Activated naive CD4-positive, alpha-beta T cell treated with Interleukin-2 at 50 U/mL for 16 hours (primary cell): ENCODE measurements at places on chromosomes 6 and 20.

GRCh38 chr6:166488076-166488685, 98.3 kb downstream of the RAMACL start:
- peak; percentile 76 for DNase-seq

- no peak for DNase-seq
These were observed 92.1 kb downstream of the PKHD1 start for GRCh38 chr6:51995214-51995755.

- DNase-seq = peak; percentile 44
These were observed 3.1 kb downstream of the PXDC1 start for GRCh38 chr6:3748208-3749066.

DNA sequence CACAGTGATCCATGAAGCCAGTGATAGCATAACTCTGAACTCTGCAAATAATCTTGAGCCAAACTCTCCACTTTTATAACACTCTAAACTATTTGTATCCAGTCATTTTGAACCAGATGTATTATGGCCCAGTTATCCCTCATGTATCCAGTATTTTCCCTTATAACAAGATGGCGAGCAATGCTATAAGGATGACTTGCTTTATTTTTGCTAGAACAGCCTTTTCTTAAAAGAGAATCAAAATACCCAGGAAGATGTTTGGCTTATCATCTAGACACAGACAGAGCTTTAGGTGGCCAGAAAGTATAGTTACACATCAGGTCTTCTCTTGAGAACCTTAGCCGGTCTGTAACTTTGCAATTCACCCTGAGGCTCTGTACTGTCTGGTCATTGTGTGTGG, 81.0 kb downstream of the DOK5 start:
- no peak for DNase-seq

- peak; percentile 34 for DNase-seq
These were observed 4.6 kb downstream of the MEA1 start for GRCh38 chr6:43009124-43009523.

- DNase-seq = no peak
These were observed 362.1 kb downstream of the PHF3 start for GRCh38 chr6:63997734-63998133.

GRCh38 chr20:51579137-51579536, 36.6 kb upstream of the NFATC2 start:
- DNase-seq = no peak

DNA sequence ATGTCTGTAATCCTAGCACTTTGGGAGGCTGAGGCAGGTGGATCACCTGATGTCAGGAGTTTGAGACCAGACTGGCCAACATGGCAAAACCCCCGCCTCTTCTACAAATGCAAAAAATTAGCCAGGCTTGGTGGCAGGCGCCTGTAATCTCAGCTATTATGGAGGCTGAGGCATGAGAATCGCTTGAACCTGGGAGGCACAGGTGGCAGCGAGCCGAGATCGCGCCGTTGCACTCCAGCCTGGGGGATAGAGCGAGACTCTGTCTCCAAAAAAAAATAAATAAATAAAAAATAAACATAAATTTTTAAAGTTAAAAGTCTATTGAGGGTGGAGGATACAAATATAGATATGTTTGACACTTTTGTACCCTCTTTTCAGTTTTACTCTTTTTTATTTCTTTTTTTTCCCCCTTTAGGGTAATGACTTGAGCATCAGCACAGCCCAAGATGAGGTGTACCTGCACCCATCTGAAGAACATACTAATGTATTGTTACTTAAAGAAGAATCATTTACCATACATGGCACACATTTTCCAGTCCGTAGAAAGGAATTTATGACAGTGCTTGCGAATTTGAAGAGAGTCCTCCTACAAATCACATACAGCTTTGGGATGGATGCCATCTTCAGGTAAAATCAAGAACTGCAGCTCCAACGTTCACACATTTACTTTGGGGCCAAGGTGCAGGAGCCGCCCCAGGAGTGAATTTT, 368.9 kb downstream of the LAMA2 start:
- DNase-seq = peak; percentile 53

DNA sequence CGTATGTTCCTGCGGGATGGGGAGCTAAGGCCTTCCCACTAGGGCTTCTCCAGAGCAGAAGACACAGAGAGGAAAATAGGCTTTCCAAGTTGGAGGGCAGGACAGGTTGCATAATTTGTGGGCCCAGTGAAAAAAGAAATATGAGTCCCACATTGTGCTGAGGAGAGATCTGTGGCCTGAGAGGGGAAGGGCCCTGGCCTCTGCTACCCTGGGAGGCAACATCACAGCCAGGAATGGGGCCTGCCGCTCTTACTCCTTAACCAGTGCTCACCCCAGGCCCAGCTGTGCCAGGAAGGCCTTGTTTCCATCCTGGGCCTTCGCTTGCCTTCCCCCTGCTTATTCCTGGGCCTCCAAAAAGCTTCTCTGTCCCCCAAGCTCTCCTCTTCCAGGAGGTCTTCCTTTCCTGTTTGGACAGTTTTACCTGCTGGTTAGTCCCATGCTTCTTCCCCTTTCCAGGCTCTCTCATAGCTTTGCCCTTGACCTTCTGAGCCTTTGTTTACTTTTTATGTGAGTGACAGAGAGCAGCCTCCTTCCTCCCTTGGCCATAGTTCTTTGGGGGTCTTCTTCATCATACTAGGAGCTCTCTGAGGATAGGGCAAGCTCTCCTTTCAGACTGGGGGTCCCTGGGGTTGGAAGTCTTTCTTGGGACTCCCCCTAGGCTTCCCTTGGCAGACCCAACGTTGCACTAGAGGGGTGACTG, 26.2 kb upstream of the VEGFA start:
- DNase-seq = no peak

GRCh38 chr6:31383149-31383548, 20.2 kb upstream of the MICA start:
- DNase-seq = no peak

DNA sequence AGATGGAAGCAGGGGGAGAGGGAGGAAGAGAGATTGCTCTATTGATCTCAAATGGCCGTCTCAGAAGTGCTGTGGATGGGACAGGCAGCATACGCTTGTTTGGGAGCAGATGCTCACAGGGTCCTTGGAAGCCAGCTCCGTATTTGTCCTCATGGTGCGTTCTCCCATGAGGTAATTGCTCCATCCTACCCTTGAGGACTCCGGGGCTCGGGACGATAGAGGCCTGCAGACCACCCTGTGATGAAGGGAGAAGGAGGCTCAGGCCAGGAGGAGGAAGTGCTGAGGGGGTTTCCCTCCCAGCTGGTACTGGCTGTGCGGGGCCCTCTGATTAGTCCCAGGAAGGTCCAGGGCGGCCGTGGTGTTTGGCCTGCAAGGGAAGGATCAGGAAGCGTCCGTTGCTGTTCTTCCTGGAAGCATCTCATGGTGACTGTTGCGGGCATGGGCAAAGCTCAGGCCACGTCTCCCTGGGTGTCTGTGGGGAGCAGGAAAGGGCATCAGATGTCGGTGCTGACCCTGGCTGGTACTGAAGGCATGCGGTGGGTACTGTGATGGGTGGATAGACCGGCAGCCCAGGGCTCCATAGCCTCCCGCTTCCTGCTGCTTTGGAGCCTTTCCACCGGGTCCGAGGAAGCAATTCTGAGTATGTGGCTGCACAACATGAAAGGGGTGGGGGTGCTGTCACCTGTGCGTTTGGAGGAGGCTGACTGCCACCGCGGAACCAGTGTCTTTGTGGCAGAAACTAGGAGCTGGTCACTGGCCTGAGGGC, 158.3 kb downstream of the SYCP2 start:
- DNase-seq = no peak

- DNase-seq = no peak
These were observed 209.6 kb upstream of the PCSK2 start for GRCh38 chr20:17017232-17017631.

- no peak for DNase-seq
These were observed 54.8 kb downstream of the NFATC2 start for GRCh38 chr20:51487565-51488268.

- no peak for DNase-seq
These were observed 143.4 kb upstream of the HMGN3 start for GRCh38 chr6:79377888-79378348.

DNA sequence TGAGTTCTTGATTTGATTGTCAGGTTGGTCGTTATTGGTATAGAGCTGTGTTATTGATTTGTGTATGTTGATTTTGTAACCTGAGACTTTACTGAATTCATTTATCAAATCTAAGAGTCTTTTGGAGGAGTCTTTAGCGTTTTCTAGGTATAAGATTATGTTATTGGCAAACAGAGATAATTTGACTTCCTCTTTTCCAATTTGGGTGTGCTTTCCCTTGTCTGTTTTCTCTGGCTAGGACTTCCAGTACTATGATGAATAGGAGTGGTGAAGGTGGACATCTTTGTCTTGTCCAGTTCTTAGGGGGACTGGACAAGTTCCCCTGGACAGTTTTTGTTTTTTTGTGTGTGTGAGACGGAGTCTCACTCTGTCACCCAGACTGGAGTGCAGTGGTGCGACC, 17.4 kb downstream of the HLA-DOA start:
- DNase-seq = no peak

GRCh38 chr20:51156041-51156982, 133.4 kb upstream of the KCNG1 start:
- DNase-seq = no peak

DNA sequence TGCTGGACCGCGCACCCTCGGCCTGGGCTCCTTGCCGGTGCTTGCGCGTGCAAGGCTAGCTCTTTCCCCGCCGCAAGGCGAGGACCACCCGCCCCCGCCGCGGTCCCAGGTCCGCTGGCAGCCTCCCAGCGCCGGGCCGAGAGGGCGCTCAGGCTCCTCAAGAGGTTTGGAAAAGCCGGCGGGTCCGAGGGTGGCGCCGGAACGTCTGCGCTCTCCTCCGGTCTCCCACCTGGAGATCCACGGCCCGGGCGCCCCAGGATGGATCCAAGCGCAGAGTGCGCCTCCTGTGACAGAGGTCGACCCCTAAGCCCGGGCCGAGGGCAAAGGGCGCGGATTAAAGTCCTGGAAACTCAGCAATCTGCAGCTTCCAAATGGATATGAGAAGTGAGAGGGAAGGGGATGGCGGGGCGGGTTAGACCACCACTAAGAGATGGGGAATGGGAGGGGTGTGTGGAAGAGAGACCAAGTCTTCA, 575 bp upstream of the MICAL1 start:
- no peak for DNase-seq

DNA sequence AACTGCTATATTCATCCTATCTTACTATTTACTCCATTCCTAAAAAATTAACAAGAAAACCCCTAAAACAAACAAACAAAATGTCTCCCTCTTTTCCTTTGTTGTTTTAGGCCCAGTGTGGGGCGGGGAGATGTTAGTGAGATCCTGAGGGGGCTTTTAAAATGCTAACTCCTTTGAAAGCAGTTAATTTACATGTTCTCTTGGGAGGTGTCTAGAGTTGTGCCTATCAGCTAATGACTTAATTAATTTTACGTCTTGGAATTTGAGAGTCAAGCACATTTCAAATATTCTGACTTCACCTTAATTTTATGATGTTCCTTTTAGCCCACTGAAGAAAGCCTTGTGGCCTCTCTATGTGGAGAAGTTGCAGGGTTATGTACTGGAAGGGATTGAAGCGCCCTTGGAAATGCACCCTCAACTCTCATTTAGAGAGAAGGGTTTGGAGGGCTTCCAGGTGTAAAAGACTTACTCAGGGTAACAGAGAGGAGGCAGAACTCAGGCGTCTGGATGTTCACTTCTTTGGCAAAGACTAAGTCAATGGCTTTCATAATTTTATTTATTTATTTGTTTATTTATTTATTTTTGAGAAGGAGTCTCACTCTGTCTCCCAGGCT, 4.9 kb downstream of the SASH1 start:
- DNase-seq = no peak

DNA sequence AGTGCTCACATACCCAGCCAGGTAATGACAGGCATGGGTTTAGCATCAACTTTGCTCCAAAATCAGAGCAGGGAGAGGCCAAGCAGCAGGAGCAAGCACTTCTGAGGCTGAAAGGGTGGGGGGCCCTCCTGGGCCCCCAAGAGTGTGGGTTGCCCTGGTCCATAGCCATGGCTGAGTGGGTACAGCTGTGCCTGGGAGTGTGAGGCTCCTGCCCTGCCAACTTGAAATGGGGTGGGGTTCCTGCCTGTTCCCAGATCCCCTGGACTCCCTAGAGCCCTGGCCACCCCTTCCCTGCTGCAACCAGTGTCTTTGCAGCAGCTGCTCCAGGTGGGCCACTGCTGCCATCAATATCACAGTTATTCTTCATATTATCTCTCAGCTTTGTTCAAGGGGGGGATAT, 1224.2 kb upstream of the GJE1 start:
- DNase-seq = no peak

- no peak for DNase-seq
These were observed 104.0 kb upstream of the PRSS16 start for GRCh38 chr6:27143474-27144026.

DNA sequence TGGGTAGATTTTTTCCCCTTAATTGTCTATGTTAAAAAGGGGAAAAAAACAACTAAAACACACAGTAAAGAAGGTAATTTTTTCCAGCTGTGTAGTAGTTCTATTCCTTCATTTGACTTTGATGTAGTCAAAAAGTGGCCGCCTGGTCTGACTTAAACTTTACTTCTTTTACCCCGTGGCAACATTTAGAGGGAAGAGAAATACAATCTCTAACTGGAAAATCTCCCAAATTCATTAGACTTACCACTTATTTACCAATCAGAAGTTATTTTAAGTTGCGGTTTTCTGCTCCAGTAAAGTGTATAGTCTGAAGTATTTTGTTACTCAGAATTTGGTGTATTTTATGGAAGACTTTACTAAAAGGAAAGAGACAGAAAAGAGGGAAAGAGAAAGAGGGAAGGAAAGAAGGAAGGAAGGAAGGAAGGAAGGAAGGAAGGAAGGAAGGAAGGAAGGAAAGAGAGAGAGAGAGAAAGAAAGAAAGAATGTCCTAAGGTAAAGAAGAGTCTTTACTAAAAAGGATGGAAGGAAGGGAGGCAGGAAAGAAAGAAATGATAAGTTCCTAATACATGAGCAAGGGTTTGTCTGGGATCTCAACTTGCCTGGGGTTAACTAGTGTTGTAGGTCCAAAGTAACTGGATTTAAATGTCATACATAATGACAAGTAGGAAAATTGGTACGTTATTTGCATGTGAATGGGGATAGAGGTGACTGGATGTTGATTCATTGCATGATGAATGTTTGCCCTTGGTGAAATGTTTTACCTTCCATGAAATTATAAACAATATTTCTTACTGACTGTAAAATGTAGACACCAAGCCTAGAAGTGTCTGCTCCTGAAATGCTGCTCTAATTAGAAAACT, 135.1 kb downstream of the SAMD5 start:
- no peak for DNase-seq

GRCh38 chr6:97095311-97095850, 170.9 kb downstream of the KLHL32 start:
- no peak for DNase-seq

GRCh38 chr6:39914239-39914638, 20.0 kb downstream of the MOCS1 start:
- no peak for DNase-seq

- no peak for DNase-seq
These were observed 324.2 kb upstream of the PREP start for GRCh38 chr6:105726902-105727655.

- no peak for DNase-seq
These were observed 43.0 kb downstream of the PXDC1 start for GRCh38 chr6:3708540-3708939.

DNA sequence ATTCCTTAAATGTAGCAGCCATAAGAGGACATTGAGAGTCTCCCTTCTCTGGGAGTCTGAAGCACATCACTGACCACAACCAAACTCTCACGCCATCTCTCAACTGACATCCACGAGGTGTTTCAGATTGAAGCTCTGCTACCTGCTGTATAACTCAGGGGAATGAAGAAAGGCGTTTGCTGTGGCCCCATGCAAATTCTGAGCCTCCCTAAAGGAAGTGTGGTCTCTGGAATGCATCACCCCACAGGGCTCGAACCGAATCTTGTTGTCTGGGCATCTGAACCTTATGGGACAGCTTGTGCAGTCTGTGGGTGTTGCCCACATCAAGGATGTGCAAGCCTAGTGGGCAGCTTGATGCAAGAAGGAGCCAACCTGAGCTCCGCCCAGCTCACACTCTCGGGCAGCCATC, 10.9 kb downstream of the PMEPA1 start:
- DNase-seq = peak; percentile 15
